Fibroblast of lung (primary cell): ENCODE measurements at places on chromosomes 7 and 10. TPM values are rescaled to one million over a fixed set of nuclear protein-coding genes. Genes with fewer than 3 reads are reported as not detected.
A peak's percentile ranks its signal among the peaks of the same experiment; 100 is the strongest.

Gene SH3PXD2A
- polyA plus RNA-seq: 20.2 and 25.5 TPM in 2 replicates

Gene IFIT1B
- not detected in 2 replicates for polyA plus RNA-seq

Gene COL13A1
- 5.7 and 10.7 TPM in 2 replicates for polyA plus RNA-seq

- no peak for DNase-seq
Observed at GRCh38 chr7:78413568-78413967, 615.0 kb downstream of the PHTF2 start.

DNA sequence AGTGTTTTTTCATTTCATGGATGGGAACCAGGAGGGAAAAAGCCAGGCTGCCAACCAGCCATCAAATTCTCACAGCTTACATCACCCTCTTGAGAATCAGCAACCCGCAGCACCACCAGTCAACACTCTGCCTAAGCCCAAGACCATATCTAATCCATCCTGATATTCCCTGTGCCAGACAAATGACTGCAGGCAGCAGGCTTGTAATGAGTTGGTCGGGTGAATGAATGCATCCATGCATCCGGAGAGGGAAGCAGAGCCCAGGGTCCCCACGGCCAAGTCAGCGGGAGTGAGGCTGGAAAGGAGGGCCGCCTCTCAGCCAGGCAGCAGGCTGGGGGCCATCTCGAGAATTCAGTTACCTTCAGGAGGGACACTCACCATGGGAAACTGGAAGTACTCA is 46.9 kb downstream of the SLIT1 start:
- DNase-seq: no peak

DNA sequence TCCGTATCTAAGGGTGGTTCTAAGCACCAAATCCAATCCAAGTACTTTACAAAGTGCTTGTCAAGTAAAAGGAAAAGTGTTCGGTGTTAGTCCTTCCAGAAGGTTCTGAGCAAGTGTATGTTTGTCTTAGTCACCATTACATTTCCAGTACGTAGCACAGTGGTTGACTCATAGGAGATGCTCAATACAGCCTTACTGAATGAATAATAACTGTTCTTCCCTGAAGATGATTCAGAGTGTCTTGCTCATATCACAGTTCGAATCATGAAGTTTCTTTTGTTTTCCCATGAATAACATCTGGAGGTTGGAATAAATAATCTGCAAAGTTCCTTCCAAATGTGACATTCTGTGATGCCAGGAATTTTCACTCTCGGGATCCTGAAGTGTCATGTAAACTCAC is 53.4 kb downstream of the WNT2 start:
- peak; percentile 88 for DNase-seq

- no peak for DNase-seq
Observed at GRCh38 chr7:1546909-1547776, 8.9 kb downstream of the TMEM184A start.

GRCh38 chr10:45470098-45471012 is 96.3 kb downstream of the ALOX5 start:
- peak; percentile 87 for DNase-seq

DNA sequence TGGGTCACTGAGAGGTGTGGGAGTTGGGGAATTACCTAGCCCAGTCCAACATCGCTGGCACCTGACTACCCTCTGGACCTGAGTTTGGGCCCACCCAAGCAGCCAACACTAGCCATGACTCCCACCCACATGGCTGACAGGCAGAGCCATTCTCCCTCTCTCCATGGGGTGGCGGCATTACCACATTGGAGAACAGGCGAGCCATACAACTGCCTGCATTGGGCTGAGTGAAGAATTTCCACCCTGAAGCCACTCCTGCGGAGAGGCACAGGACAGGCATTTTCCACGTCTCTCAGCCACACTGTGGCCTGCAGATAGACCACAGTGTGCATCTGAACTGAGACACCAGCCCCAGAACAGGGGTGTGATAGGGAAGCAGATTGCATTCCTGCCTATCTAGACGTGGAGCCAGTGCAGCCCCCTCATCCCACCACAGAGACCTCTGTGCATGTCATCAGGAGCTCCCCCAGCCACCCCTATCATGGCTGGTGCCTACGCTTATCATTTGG is 58.2 kb upstream of the ANTXRL start:
- DNase-seq: peak; percentile 59

DNA sequence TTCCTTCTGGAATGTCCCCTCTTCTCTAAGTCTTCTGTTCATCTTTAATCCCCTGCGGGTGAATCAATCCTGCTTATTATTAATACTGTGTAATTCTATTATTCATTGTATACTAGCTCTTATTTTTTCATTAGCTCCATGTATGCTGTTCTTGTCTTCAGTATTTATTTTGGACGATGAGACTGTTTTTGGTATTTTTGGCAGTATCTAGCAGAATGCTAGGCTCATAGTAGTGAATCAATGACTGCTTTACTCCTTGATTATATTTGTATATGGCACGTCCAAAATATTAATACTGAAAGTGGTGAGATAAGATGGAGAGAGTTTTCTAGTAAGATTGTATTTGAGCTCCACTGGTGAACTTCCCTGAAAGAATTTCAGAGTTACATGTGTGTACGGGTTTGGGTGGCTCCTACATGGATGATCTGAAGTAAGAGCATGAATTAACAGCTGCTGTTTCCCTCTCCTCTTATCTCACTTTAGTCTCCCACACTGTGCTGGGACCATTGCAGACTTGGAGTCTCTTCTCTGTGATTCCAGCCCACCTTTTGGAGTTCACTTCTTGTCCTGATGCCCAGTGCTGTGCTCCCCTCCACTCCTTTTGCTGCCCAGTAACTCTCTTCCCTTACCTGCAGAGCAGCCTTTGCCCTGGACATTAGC is 226.0 kb downstream of the CDK14 start:
- DNase-seq: no peak

DNA sequence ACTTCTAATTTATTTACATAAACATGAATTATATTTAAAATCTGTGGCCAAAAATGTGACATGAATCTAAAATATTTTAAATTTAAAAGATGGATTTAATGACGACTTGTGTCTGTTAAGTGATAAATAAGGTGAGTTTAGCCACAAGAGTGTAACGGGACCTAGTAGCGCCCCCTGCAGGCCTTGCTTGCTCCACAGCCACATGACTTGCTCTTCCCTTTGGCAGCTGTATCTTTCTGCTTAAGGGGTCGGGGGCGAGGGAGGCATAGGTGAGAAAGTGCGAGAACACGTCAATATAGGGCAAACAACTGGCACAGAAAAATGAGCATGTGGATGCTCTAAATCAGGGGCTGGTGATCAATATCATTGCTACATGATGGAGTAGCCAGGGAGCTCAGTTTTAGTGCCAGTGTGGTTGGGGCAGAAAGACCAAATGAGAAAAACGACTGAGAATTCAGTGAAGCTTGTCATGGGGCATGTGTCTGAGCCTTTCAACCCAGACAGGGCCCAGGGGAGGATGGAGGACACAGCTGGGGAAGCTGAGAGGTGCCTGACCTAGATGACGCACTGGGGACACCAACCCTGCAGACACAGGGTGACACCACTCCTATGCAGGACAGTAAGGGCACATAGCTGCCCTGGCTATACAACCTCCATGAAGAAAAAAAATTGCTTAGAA is 49.8 kb downstream of the PAXIP1 start:
- DNase-seq: peak; percentile 54

GRCh38 chr10:72517244-72517643 is 108.6 kb downstream of the MICU1 start:
- DNase-seq: no peak

- DNase-seq: no peak
Observed at GRCh38 chr10:63562391-63562790, 41.2 kb downstream of the REEP3 start.

Gene PPP1R3A
- polyA plus RNA-seq: not detected in 2 replicates

Gene FAM25G
- polyA plus RNA-seq: not detected in 2 replicates

- DNase-seq: peak; percentile 34
Observed at GRCh38 chr10:23439961-23440889, 1.4 kb downstream of the OTUD1 start.

- DNase-seq: no peak
Observed at GRCh38 chr10:8776926-8777622, 722.6 kb downstream of the GATA3 start.

GRCh38 chr7:157679607-157680006 is 342.8 kb downstream of the DNAJB6 start:
- peak; percentile 19 for DNase-seq

Gene CFAP70
- polyA plus RNA-seq: 0.18 and 0.19 TPM in 2 replicates

- DNase-seq: no peak
Observed at GRCh38 chr7:77457779-77458178, 41.6 kb upstream of the GSAP start.

Gene PRSS58
- polyA plus RNA-seq: not detected in 2 replicates

DNA sequence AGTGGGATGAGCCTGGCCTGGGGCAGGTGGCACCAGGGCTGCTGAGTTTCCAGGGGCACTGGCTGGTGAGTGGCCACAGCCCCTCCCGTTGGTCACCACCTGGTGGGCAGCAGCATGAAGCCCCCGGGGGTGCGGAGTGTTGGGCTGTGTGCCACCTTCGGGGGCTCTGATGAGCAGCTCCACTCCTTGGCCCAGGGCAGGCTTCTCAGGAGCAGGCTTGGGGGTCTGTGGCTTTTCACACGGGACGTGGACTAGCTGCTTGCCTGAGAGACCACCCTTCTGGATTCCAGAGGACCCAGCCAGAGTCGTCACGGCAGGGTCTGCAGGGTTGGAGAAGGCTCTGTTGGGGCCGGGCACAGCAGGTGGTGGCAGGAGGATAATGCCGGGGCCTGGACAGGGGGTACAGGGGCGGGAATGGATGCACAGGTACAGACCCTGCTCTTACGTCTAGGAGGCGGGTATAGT is 193.1 kb downstream of the ADARB2 start:
- no peak for DNase-seq

Gene AFAP1L2
- 0.43 and 9.6 TPM in 2 replicates for polyA plus RNA-seq

Gene PDZD7
- 0.42 and 0.50 TPM in 2 replicates for polyA plus RNA-seq

- no peak for DNase-seq
Observed at GRCh38 chr10:1874533-1874932, 137.2 kb upstream of the ADARB2 start.

GRCh38 chr7:24827589-24827988 is 70.3 kb upstream of the GSDME start:
- peak; percentile 86 for DNase-seq

DNA sequence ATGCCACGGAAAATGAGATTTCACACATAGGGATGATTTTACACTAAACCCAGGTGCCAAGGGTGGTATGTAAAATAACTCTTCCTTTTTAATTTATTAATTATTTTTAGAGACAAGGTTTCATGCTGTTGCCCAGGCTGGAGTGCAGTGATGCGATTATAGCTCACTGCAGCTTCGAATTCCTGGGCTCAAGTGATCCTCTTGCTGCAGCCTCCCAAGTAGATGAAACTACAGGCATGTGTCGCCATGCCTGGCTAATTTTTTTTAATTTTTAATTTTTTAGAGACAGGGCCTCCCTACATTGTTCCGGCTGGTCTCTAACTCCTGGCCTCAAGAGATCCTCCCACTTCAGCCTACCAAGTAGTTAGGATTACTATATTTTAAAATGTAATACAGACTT is 2.3 kb upstream of the CNNM1 start:
- no peak for DNase-seq

DNA sequence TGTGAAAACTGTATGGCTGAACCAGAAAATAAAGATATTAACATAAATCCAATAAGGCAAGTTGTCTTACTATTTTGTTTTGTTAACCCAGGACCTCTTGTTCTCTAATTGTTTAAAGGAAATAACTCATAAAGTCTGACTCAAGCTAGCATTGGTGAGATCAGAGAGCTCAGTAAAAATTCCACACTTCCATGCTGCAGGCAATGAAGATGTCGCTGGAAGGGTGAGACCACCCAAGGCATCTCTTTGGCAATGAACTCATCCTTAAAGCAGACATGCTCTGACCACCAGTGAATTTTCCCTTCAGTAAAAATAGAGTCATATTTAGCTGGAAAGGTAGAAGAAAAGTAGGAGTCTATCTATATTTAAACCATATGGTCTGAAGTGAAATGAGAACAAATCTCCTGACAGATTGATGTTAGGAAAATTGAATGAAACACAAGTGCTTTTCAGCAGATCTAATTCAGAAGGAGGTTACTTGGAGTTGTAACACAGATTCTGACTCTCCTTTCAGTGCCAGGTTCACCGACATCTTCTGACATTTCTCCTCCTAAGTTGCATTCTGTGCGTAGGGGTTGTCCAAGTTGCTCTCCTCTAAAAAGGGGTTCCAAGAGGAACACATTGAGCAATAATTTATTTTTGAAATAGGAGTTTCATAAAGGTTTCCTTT is 32.8 kb upstream of the VIPR2 start:
- DNase-seq: no peak

DNA sequence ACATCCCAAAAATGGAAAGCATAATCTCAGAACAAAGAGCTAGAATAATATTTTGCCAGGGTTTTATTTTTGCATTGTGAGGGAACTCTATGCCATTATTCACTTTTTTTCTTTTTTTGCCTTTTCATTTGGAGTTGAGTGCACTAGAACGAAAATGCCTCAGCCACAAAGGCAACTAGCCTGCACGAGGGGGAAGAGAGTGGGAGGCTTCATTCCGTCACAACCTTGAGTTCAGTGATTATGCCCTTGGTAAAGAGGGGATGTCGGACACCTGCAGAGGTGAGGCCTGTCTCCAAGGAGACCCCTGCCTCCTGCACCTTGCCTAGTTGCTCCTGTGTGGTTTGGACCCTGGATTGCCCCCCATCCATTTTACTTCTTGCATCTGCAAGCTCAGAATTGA is 232.7 kb downstream of the TEX36 start:
- no peak for DNase-seq

DNA sequence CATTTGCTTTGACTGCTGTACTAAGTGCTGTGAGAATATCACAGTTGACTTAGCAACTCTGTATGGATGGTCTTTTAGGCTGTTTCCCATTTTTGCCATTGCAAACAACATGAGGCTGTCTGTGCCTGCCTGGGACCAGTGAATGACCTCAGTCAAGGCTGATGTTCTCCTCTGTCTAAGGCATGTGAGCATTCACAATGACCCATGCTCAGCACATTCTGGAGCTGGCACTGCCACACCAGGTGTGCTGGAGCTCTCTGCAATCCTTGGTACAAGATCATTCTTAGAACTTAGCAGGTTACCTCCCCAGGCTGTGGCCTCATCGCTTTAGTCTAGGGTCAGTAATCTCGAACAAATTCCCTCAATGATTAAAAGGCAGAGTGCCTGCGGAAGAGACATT is 61.9 kb downstream of the SH3PXD2A start:
- DNase-seq: no peak

DNA sequence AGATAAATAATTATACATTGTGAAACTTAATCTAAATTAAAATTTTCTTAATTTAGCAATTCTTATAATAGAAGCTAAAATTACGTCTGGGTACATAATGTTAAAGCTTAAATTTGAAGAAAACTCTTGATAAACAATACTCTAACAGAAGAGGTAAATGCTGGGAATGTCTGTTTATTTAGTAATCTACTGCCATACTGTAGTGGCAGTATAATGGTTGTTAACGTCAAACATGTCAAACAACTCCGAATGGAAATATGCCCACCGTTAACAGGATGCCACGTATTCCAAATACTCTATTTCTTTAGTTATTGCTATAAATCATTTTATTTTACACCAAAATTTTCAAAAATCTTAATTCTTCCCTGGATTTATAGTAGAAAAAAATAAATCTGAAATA is 40.0 kb upstream of the PTPN12 start:
- DNase-seq: no peak

- no peak for DNase-seq
Observed at GRCh38 chr10:44395902-44396670, 11.2 kb upstream of the CXCL12 start.
